Activated CD8-positive, alpha-beta T cell treated with anti-CD3 and anti-CD28 coated beads for 36 hours (primary cell): ENCODE measurements at places on chromosomes 4 and X. TPM values are rescaled to one million over a fixed set of nuclear protein-coding genes. Genes with fewer than 3 reads are reported as not detected.

The EXOC1L gene
- total RNA-seq = not detected

The CXorf65 gene
- total RNA-seq = 20.0 TPM

The PNMA5 gene
- not detected for total RNA-seq

The FDCSP gene
- not detected for total RNA-seq

The LONRF3 gene
- 1.9 TPM for total RNA-seq

- H3K36me3 ChIP-seq = no peaks in the 10 kb centered on the region
- no peak overlapping the region for H3K4me3 ChIP-seq
- DNase-seq = no peak
- no peaks in the 10 kb centered on the region for H3K27me3 ChIP-seq
Observed at GRCh38 chr4:84887824-84888223, 78.7 kb downstream of the WDFY3 start.

DNA sequence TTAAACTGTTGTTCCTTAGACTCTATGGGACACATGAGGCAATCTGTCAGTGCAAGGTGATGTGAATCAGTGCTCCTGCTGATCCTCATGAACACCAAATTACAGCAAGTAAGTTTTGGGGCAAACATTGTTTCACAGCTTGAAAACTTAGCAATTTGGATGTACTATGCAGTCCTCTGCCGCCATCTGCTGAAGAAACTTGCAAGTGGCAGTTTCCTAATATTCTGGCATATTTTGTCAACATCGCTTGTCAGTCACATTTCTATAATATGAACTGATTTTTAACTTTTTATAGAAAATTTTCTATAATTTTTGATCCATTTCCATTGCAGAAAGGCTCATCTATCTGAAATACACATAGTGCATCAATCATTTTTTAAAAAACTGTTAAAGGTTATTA lies 56.3 kb downstream of the ZAR1 start:
- no peaks in the 10 kb centered on the region for H3K27me3 ChIP-seq
- no peak overlapping the region for H3K4me3 ChIP-seq
- no peaks in the 10 kb centered on the region for H3K4me1 ChIP-seq
- peak; percentile 55 for DNase-seq
- H3K36me3 ChIP-seq = peaks cover 41% of the 10 kb centered on the region

- no peaks in the 10 kb centered on the region for H3K4me1 ChIP-seq
- no peak overlapping the region for H3K4me3 ChIP-seq
- DNase-seq = no peak
Observed at GRCh38 chr4:131006388-131006787, 1910.4 kb downstream of the C4orf33 start.

DNA sequence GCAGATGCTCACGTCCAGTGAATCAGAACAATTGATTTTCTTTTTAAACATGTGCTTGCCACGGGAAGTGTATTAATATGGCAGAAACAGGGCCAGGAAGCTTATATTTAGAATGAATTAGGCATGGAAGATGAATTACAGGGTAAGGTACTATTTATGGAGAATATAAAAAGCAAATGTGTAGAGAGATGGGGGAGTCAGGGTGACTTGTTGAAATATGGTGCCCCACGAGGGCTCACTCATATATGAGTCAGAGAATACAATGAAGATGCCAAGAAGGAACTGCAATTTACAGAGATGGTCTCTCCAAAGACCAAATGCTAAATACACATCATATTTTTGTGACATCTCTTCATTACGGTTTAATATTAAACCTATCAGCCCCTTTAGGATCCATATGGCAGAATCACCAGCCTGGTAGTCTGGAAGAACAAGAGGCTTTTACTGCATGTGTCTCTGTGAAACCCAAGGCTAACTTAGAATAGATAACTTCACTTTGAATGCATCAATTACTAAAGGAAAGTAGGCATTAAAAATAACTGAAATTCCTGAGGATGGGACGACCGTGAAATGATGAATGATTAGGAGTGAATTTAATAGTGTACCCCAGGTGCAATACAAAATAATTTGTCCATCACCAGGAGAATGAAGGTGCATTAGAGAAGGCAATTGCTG lies 385.3 kb downstream of the ARHGAP24 start:
- no peaks in the 10 kb centered on the region for H3K36me3 ChIP-seq
- no peak for DNase-seq
- H3K4me1 ChIP-seq = no peaks in the 10 kb centered on the region
- no peaks in the 10 kb centered on the region for H3K27me3 ChIP-seq
- H3K27ac ChIP-seq = no peak overlapping the region

DNA sequence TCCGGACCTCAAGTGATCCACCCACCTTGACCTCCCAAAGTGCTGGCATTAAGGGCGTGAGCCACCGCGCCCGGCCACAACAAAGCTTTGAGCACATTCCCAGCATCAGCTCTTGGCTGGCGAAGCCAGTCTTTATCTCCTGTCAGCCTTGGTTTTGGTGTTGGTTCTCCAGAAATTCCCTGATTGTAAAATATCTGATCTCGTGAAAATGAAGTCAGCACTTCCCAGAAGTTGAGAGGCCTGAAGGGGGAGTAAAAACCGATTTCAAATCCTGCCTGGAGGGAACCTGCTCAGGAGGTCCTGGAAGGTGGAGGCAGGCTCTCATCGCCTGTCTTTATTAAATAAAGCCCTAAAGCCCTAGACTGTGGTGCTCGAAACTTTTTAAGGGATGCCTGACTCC lies 33.6 kb downstream of the PTTG2 start:
- H3K27me3 ChIP-seq = no peaks in the 10 kb centered on the region
- no peak for DNase-seq
- peaks cover 35% of the 10 kb centered on the region for H3K4me1 ChIP-seq
- no peak overlapping the region for H3K4me3 ChIP-seq
- no peak overlapping the region for H3K27ac ChIP-seq

- peaks cover 12% of the 10 kb centered on the region for H3K36me3 ChIP-seq
- DNase-seq = peak; percentile 86
- H3K27ac ChIP-seq = peak within 1 kb of the TSS; percentile 40
- peaks cover 30% of the 10 kb centered on the region for H3K4me1 ChIP-seq
Observed at GRCh38 chr4:6200011-6200921, at the start of gene JAKMIP1. JAKMIP1 (minus strand) TSS chr4:6200549; CDS start chr4:6112850, 87,699 bp downstream.

DNA sequence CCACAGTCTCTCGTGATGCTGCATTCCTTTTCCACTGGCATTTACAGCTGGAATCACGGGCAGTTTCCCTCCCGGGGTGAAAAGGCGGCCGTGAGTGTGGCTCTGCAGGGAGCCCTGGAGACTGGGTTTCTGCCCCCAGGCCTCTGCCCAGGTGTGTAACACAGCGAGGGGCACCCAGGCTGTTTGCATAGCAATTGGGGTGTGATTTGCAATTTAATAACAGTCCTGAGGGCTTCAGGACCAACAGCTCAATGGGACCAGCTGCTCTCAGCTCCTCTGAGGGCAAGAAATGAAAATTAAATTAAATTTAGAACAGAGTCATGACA lies 99.0 kb upstream of the SHOX start:
- H3K4me1 ChIP-seq = no peaks in the 10 kb centered on the region
- DNase-seq = no peak
- no peak overlapping the region for H3K27ac ChIP-seq
- H3K27me3 ChIP-seq = no peaks in the 10 kb centered on the region

- no peak for DNase-seq
- no peaks in the 10 kb centered on the region for H3K4me1 ChIP-seq
- H3K27me3 ChIP-seq = peaks cover 27% of the 10 kb centered on the region
- H3K27ac ChIP-seq = no peak within 1 kb of the TSS
Observed at GRCh38 chr4:99574530-99575324, at the start of gene MTTP. MTTP (plus strand) TSS chr4:99574824; CDS start chr4:99574910, 86 bp downstream.

DNA sequence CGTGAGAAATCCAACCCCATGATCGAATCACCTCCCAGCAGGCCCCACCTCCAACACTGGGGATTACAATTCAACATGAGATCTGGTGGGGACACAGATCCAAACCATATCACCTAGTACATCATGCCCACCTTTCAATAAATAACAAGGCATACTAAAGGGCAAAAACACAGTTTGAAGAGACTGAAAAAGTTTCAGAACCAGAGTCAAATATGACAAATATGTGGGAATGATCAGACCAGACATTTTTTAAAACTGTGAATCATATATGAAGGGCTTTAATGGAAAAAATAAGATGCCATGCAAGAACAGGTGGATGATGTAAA lies 167.3 kb downstream of the CAMK2D start:
- no peak for DNase-seq
- no peak overlapping the region for H3K4me3 ChIP-seq
- no peaks in the 10 kb centered on the region for H3K27me3 ChIP-seq
- H3K36me3 ChIP-seq = peaks cover 61% of the 10 kb centered on the region
- peak overlapping the region; percentile 22 for H3K27ac ChIP-seq

DNA sequence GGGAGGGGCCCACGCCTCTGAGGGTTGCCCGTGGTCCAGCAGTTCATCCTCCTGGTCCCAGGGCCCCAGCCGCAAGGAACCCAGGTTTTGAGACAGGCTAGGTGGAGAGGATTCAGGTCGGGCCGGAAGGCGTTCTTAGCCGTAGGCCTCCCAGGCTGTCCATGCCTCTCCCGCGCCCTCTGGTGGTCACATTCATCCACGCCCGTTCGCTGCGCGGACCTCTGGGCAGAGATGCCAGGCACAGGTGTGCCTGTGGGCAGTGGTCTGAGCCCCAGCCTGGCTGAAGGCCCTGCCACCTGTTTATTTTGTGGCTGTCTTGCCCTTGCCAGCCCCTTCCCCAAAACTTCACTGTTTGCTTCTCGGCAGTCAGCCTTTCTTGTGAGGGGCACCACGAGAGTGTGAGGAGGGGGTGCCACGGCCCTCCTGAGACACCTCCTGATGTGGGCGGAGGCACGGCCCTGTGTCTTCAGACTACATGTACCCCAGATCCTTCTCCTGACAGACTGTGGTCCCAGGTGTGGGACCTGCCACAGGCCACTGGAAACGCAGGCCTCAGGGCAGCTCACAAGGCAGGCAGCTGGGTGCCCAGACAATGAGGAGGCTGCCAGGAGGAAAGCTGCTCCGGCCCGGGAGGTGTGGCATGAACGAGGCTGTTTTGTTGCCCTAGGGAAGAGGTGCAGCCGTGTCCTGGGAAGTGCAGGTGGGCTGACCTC lies 5.0 kb downstream of the UVSSA start:
- no peak overlapping the region for H3K4me3 ChIP-seq
- H3K27ac ChIP-seq = peak overlapping the region; percentile 70
- DNase-seq = peak; percentile 94
- H3K4me1 ChIP-seq = peaks cover 31% of the 10 kb centered on the region

- H3K27ac ChIP-seq = no peak overlapping the region
- H3K36me3 ChIP-seq = peaks cover 9% of the 10 kb centered on the region
- H3K4me1 ChIP-seq = peaks cover 38% of the 10 kb centered on the region
- H3K4me3 ChIP-seq = no peak overlapping the region
Observed at GRCh38 chr4:101197350-101197749, 150.0 kb downstream of the PPP3CA start.

DNA sequence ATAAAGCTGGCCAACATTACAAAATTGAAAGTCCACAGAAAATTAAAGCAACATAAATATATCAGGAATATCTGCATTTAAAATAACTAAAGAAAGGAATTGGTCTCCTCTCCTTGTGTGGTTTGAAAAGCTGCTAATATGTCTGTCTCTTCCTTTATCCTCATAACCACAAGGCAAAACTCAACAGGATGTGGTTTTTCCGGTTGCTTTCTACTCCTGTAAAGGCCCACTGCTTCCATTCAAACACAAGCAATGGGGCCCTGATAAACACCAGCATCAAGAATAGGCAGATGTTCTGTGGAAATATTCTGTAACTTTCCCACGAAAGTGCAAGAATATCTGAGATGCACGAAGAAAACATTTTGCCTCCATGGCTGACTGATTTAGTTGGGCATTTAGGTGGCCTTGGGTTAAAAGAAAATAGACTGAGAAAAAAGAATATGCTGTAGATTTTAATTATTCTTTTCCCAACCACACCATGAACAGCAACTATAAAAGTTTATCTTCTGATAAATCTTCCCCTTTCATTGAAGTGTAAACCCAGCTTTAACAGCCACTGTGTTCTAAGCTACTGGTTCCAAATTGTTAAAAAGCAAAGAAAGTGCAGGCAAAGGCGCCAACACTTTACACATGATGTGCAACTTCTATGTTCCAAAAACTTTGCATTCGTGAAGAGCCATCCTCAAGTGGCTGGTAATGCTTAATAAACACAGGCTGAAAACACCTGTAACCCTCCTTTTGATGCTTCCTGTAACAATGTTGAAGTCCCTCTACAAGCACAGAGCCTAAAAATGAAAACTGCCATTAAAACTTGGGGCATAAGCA lies 50.5 kb upstream of the NDST3 start:
- no peaks in the 10 kb centered on the region for H3K27me3 ChIP-seq
- no peaks in the 10 kb centered on the region for H3K36me3 ChIP-seq

- no peak overlapping the region for H3K27ac ChIP-seq
- H3K4me3 ChIP-seq = no peak overlapping the region
- H3K27me3 ChIP-seq = no peaks in the 10 kb centered on the region
- no peak for DNase-seq
- H3K36me3 ChIP-seq = no peaks in the 10 kb centered on the region
- H3K4me1 ChIP-seq = no peaks in the 10 kb centered on the region
Observed at GRCh38 chr4:84878090-84878489, 88.4 kb downstream of the WDFY3 start.

DNA sequence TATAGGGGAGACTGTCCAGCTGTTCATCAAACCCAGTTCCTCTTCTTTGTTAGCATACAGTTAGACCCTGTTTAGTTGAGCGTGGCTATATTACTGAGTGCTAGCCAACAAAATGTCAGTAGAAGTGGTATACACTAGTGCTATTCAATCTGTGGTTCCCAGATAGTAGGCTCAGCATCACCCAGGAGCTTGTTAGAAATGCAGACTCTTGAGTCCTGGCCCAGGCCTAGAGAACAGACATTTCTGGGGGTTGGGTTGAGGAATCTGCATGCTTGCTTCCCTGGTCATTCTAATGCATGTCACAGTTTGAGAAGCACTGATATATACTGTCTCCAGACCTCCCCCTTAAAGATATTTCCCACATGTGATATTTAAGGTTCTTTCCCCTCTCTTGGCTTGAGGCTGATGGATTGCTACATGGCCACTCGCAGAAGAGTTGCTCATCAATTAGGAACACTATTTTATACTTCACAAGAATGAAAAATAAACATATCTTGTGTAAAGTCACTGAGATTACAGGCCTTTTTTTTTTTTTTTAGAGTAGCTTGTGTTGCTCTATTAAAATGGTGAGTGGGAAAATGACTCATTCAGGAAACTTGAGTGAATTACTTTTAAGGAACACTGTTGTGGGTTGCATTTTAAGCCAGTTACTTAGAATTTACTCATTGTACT lies 289.0 kb downstream of the STIM2 start:
- H3K27me3 ChIP-seq = peaks cover 6% of the 10 kb centered on the region
- DNase-seq = no peak
- no peaks in the 10 kb centered on the region for H3K4me1 ChIP-seq
- H3K27ac ChIP-seq = no peak overlapping the region
- no peaks in the 10 kb centered on the region for H3K36me3 ChIP-seq

DNA sequence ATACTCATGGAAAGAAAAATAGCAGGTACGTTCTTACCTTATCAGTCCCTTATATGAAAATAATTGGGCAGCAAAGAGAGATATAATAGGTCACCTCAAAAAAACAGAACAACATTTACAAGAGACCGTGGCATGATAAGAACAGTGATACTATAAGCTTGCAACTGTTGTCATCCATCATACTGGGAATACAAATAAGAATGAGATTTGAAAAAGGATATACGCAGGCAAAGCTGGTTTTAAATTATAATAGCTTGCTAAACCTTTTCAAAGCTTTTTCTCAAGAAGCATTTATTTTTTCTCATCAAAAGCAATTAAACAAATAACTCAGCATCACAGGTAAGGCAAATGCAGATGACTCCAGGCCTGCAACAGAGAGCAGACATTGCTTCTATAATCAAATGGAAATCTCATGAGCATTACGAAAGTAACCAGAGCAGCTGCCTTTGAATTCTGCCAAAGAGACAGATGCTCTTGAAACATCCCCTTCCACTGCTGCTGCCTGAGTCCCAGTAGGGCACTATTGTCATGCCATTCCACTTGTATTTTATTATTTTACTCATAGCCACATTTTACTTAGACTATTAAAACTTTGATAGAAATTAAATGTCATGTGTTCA lies 620.6 kb upstream of the GNPDA2 start:
- H3K4me3 ChIP-seq = no peak overlapping the region
- H3K27ac ChIP-seq = no peak overlapping the region
- H3K4me1 ChIP-seq = no peaks in the 10 kb centered on the region
